Right renal cortex interstitium (tissue), 3 donors: ENCODE measurements at places on chromosomes 11 and 22.

GRCh38 chr11:107598225-107599139, 7.5 kb downstream of the ELMOD1 start:
- no peak for DNase-seq

DNA sequence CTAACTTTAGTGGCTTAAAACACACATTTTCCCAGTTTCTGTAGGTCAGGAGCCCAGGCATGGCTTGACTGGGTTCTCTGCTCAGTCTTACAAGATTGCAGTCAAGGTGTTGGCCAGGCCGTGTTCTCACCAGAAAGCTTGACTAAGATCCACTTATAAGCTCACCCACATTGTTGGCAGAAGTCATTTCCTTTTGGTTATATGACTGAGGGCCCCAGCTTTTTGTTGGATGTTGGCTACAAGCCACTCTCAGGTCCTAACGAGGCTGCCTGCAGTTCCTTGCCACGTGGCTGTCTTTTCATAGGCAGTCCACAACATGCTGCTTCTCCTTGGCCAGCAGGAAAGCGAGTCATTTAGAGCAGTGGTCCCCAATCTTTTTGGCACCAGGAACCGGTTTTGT, 79.3 kb upstream of the CRTAM start:
- DNase-seq, result no peak

GRCh38 chr11:46906609-46907041, 11.7 kb downstream of the LRP4 start:
- no peak for DNase-seq

DNA sequence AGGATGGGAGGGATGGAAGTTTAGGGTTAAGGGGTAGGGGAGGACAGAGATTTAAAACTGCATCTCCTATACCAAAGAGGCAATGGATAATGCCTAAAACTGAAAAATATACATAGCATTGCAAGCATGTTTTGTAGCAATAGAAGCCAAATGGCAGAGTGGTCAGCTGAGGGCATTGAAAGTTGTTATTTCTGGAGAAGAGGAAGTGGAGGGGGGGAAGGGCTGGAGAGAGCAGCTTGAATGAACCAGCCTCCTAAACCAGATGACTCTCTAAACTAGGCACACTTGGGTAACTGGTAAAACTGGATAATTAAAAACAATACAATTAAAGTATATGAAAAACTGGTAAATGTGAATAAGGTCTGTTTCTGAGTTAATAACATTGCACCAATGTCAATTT, 70.3 kb upstream of the TP53I11 start:
- DNase-seq, result no peak

GRCh38 chr11:91257667-91258066, 967.0 kb upstream of the FAT3 start:
- DNase-seq, result no peak

DNA sequence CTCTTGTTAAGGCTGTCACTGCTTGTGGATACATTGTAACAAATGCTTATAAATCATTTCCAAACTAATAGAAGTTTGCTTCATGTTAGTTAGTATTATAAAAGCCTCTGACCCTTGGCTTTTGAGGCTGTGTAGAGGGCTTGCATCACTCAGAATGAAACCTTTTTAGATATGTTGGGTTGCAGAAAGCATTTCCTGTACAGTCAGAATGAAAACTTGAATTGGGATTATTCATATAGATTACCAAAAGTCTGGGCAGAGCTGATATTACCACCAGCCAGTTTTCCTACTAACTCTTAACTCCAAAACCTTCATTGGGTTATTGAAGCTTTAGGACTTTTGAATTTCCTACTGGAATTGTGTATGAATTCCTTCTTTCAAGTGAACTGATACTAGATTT, 12.0 kb downstream of the KMT2A start:
- DNase-seq, result no peak

DNA sequence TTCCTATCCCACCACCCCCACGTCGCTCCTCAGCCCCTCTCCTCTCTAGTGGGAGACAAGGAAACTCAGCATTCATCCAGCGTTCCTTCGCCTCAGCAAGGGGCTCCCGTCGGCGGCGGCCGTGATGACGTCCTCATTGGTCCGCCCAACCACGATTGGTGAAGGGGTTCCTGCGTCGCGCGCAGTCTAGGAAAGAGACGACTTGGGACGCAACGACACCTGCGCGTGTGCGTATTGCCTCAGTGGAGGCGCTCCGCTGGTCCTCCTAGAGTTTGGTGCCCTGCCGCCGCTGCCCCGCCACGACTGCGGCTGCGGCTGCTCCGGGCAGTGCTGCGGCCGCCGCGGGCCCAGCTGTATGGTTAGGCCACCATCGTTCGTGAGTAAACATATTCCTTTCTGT, 56.6 kb downstream of the CCDC81 start:
- no peak for DNase-seq

DNA sequence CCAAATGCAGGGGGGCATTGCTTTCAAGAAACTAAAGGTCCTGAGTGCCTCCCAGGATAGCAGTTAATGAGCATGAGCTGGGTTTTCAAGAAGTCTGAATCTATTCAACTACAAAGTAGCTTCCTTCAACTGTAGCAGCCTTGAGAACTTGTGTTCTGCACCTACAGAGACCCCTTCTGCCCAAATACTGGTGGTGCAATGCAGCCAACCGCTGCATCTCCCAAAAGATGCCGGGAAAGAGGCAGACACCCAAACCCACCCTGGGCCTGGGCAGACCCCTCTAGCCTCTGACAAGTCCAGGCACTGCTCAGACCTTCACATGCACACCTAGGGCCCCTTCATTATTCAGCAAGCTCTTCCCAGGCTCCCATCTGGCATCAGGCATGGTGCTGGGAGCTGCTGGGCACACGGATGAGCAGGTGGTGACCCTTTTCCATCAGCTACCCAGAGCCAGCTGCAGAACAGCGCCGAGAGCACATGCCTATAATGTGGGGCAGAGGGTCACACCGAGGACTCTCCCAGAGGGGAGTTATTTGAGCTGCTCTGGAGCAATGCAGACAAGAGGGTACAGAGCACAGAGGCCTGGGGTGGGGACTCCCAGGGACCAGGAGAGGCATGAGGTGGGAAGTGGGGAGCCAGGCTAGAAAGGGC, 44.9 kb upstream of the ETS1 start:
- no peak for DNase-seq

DNA sequence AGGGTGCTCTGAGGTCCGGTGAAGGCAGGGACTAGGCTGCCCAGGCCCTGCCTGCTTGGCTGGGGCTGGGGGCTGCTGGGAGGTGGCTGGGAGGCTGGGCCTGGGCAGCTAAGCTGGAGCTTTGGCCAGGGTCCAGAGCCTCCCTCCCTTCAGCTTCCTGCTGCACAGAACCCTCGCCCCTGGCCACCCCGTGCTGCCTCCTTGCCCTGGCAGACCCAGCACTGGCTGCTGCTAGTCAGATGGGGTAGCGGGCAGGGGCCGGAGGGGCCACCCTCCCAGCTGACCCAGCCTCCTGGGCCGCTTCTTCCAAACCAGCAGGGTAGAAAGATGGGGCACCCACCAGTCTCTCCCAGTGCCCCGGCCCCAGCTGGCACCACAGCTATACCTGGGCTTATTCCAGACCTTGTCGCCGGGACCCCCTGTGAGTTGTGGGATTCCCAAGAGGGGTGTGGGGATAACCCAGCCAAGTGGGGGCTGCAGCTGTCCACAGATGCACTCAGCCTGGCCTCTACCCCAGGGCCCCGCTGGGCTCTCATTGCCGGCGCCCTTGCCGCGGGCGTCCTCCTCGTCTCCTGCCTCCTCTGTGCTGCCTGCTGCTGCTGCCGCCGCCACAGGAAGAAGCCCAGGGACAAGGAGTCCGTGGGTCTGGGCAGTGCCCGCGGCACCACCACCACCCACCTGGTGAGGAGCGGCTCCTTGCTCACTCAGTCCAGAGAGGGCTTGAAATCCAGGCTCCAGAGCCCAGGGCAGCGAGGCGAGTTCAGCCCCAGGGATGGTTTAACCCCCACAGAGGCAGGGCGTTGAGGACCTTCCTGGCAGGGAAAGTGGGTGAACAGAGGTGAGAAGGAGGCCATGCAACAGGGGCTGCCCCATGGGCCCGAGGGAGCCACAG, at the start of gene SYT8:
Gene SYT8, plus strand, starts transcription at position 212 of the 892 bp plus-strand sequence. Its CDS starts 116 bp downstream, at position 328.
- DNase-seq, result no peak

DNA sequence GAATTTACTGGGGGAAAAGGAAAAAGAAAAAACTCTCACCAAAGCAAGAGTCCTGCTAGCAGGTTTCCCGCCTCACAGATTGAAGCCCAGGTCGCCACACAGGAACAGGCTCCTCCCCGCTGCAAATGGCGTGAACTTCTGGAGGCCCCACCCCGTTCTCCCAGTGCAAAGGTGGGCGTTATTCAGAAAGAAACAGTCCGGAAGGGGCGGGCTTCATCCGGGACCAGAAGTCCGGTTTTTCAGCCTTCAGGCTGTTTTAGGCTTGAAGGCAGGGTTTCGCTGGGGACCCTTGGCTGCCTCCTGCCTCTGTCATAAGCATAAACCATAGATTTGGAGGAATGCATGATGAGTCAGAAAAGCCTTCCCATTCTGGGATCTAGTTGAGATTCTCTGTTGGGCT, 148.3 kb upstream of the POU2AF2 start:
- DNase-seq, result no peak

GRCh38 chr22:24997023-24997422, 44.5 kb downstream of the KIAA1671 start:
- no peak for DNase-seq

DNA sequence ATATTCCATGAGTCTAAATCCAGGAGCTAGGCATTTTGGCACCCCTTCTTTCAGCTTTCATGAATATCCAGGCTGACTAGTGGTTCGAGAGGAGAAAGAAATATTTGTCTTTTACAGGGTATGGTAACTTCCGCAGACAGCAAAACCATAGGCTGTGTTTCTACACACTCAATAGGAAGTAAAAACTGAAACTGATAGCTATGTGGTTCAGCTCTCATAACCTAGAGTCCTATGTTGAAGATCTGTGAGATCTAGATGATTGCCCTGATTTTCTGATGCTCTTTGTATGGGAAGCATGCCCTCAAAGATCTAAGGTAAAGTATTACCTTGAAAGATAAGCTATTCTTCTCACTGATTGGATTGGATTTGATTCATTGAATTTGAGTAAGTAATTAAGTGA, 118.3 kb downstream of the CD44 start:
- DNase-seq, result no peak

DNA sequence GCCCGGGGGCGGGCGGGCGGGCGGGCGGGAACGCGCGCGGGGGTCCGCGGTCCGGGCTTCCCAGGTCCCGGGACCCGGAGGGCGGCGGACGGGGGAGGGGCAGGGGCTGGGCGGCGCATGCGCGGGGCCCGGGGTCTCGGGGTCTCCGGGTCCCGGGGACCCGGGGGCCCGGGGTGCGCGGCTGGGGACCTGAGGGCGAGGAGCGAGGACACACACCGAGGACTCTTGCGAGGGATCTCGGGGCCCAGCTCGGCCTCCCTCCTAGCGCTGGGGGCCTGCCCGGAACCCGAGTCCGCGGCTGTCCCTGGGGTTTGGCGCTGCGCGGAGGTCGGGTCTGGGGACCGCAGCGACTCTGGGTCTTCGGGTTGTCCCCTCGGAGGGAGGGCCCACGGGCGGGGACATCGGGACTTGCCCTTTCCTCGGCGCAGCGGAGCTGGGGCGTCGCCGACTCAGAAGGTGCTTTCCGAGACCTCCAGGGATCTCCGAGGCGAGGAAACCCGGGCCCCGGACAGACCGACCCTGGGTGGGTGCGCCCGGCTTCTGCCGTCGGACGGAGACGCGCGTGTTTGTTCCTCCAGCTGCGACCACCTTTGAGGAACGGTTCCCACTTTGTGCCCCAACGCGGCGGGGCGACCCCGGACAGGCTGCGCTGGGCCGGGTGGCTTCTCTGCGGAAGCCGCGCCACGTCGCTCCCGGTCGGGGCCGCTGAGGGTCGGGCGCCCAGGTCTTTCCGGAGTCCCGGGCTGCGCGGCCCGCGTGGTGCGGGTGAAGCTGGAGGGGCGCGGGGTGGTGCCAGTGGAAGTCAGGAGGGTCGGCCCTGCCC, 540 bp downstream of the PPARA start:
- DNase-seq, result no peak

GRCh38 chr11:103940551-103940950, 95.9 kb upstream of the DDI1 start:
- no peak for DNase-seq

DNA sequence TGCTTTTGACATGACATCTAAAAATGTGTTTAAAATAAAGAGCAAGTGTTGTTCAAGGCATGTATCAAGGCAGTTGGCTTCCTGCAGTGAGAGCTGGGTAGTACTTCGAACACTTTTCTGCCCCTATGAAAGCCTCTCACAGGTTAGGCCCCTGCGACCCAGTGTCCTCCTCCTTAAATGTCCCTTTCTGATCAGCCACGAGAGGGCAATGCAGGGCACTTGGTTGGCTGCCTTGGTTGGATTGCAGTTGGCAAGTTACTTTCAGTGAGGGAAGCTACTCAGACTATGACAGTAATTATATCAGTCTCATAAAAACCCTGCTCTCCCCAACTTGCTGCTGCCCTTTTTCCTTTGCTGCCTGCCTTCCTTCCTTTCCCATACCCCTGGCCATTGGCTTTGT, 743.8 kb downstream of the NTM start:
- DNase-seq, result no peak

- no peak for DNase-seq
These were observed 27.2 kb upstream of the KCNQ1OT1 start for GRCh38 chr11:2726964-2727363.

DNA sequence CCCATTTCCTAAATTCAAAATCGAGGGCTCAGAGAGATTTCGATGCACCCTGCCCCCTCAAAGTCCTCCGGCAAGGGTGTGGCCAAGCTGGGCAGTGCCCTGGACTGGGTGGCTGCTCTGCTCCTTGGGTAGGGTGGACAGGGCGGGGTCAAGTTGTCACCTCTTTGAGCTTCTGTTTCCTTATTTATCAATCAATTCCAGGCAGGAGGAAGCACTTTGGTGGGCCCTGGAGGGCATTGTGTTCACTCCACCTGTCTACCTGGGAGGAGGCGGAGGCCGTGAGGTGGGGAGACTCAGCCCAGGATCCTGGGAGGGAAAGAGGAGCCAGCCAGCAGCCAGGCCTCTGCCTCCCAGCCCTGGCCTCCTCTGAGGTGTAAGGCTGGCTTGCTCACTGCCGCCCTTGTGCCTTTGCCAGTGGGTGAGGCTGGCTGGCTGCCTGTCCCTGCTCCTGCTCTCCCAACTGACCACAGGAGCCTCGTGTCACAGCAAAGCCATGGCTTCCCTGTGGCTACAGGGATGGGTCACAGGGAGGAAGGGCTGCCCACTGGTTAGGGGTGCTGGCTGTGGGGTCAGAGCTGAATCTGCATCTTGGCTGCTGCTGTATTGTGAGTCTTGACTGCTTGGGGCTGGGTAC, 25.5 kb upstream of the SHISAL1 start:
- no peak for DNase-seq

- no peak for DNase-seq
These were observed 11.8 kb upstream of the WDR74 start for GRCh38 chr11:62850911-62851806.

DNA sequence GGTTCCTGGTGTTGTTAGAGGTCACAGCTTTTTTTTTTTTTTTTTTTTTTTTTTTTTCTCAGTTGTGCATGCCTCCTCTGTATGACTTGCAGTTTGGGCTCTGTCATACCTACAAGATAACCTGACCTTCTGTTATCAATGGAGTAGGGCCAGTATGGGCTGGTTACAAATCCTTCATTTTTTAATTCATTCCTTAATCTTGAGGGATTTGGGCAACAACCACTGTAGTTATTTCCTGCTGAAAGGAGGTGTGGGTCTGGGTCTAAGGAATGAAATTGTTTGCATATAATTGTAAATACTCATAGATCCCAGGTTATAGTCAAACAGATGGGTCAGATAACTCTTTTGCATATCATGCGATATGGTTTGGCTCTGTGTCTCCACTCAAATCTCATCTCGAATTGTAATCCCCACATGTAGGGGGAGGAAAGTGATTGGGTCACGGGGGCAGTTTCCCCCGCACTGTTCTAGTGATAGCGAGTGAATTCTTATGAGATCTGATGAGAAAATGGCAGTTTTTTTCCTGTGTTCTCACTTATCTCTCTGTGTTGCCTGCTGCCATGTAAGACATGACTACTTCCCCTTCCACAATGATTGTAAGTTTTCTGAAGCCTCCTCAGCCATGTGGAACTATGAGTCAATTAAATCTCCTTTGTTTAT, 14.1 kb upstream of the GLYAT start:
- DNase-seq, result no peak
